NK-92 treated with Interleukin-12 subunit alpha and Interleukin-12 subunit beta, amount 100 ng/mL, for 24 hours (cell line): ENCODE measurements at places on chromosomes 4 and X.

GRCh38 chr4:123939621-123940020, 543.0 kb downstream of the SPRY1 start:
- no peak for DNase-seq

DNA sequence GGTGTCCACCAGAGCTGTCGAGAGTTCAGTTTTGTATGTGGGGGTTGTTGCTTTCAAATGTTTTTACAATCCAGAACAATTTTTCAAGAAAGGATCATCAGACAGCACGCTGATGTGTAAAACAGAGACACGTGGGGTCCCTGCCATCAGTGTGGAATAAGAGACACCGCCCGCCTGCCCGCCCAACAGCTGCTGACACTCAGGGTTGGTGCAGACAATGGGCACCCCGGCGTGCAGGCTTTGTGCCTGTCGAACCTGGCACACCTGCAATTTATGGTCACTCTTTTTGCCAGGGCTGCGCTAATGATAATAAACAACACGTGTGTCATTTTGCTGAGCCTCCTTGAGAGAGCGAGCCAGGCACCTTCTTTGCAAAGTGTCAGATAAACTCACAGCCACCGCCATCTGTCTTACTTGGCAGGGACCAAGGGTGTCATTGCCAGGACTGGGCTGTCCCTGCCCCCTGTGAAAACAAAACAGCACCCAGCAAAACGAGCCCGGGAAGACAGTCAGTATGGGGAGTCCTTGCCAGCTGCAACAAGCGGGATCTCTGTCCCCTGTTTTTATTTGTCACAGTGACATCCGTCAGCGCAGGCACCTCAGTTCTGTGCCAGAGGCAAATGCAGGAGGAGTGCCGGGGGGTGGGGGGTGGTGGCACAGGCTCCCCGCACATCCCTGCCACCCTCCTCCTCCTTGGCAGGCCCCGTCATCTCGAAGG, 69.1 kb downstream of the PSAPL1 start:
- DNase-seq = no peak

DNA sequence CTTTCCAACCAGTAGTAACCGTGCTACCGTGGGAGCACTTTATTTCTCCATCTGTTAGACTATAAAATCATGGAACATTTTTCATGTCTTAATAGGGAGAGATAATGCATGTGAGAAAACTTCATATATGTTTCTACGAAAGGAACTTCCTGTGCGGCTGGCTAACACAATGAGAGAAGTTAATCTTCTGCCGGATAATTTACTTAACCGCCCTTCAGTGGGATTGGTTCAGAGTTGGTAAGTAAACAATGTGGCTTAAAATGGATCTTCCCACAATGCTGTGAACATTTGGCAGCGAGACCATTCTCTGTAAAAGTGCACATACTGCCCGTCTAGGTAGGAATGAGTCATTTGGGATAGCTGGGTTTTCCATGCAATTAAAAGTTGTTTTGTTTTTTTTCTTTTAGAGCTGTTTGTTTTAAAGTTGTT, 29.6 kb downstream of the PDK3 start:
- no peak for DNase-seq

- no peak for DNase-seq
Measured at GRCh38 chr4:70734168-70734954, 12.6 kb downstream of the RUFY3 start.

- DNase-seq = no peak
Measured at GRCh38 chrX:119273420-119274192, 37.5 kb downstream of the PGRMC1 start.

GRCh38 chr4:7844594-7844991, 95.1 kb downstream of the AFAP1 start:
- DNase-seq = no peak

DNA sequence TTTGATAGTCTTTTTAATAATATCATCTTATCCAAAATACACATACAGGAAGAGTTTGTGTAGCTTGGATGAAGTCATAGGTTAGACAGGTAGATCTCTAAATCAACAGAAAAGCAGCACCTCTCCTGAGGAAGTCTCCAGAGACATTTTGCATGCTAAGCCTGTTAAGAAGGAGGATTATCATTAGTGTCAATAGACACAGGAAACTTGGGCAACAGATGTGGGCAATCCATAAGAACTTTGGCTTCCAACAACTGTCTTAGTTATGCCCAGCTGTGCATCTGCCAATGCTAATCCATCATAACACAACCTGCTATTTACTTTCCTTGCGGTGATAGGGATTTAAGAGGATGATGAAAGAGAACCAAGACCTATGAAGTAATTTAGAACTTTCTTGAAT, 1052.6 kb downstream of the RPA4 start:
- DNase-seq = no peak

DNA sequence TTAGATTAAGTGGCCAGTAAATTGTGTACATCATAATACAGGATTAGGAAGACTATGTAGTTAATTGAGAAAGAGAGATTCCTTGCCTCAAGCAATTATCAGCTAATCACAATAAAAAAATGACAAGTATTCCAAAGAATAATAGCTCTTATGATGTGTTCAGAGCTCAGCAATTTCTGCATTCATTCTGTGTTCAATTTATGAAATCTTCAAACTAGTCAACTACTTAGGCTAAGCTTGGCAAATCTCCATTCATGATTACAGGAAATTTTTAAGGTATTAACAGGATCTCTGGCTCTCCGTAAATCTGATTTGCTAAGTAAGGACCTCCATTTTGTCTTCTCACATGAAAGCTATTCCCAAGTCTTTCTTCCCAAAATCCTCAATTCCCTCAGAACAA, 256.9 kb upstream of the TEX13A start:
- DNase-seq = no peak

DNA sequence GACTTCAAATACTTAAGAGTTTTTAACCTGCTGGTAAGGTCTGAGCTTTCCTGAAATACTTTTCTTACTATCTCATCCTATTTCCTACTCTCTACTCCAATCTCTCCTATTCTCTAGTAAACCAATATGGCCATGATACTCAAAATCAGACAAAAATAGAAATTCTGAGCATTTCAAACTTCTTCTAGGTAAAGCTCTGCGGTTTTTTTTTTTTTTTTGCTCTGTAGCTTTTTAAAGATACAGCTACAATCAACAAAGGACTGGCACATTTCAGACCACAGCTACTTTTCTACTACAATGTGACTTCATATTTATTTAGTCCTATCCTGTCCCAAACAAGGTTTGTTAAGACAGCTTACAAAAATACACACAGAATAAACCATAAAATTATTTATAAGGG, 31.1 kb downstream of the MAML3 start:
- DNase-seq = no peak

GRCh38 chr4:102757681-102758080, 3.1 kb downstream of the MANBA start:
- DNase-seq = no peak

GRCh38 chr4:146059865-146060264, 115.7 kb upstream of the LSM6 start:
- no peak for DNase-seq

- DNase-seq = no peak
Measured at GRCh38 chrX:40265936-40266335, 168.2 kb upstream of the BCOR start.

- DNase-seq = no peak
Measured at GRCh38 chr4:101328063-101328602, 19.2 kb downstream of the PPP3CA start.

GRCh38 chr4:160319221-160319867, 1216.5 kb downstream of the RAPGEF2 start:
- DNase-seq = no peak

- DNase-seq = no peak
Measured at GRCh38 chr4:26377328-26378311, 56.8 kb downstream of the RBPJ start.

GRCh38 chr4:170004651-170005295, 21.4 kb downstream of the MFAP3L start:
- DNase-seq = no peak

GRCh38 chr4:10656988-10657387, 27.6 kb downstream of the CLNK start:
- DNase-seq = no peak
